ENCODE measurements at places on chromosomes 6 and 20.
A peak's percentile ranks its signal among the peaks of the same experiment; 100 is the strongest.

DNA sequence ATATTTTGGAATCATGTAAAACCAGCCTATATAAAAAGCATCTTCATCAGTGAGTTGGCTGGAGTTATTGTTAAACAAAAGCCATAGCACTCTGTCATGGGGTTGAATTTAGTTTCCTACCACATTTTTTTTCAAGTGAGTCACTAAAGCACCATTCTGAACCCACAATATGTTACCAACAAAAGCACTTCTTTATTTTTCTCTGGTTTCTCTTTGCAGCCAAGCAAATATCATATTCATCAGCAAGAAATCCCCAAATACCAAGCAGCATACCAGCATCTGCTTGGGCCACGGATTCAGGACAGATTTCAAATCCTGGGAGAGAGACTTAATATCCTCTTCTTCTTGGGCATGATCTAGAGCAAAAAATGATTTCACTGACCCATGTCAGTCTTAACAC, 441.4 kb downstream of the BCKDHB start:
- DNase-seq = no peak

DNA sequence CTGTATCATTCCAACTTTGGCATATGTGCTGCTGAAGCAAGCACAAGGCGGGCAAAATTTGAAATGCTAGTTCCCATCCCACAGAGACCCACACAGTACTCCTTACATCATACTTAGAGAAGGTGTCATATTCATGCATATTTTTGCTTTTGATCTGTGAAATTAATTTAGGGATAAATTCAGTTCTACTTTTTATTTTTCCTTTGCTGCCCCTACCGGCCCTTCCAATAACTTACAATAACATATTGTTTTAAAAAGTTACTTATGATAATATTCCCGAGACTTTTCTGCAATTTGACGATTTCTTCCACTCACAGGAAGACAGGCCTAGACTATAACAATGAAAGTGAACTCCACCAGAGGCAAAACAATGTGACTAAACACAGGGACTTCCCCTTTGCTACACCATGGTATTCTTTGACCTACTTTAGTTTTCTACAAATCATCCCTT, 35.0 kb downstream of the SESN1 start:
- DNase-seq = no peak

DNA sequence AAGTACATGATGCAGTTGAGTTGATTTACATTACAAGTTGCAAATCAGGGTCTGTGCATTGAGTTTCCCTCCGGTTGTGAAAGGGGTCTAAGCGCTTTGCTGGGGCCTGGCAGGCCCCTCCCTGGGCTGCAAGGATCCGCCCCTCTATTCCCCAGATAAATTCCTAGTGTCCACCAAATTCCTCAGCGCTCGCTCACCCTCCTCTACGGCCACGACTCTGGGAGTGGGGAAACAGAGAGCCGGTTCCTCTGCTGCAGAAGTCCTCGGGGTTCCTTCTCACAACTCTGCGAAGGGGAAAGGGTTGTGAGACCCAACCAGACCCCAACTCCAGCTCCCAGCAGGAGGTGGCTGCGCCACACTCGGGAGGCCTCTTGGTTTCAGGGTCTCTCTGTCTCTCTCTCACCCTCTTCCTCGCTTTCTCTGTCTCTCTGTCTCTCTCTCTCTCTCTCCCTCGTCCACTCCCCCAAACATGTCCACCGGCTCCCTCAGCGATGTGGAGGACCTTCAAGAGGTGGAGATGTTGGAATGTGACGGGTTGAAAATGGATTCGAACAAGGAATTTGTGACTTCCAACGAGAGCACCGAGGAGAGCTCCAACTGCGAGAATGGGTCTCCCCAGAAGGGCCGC, at the start of gene TCF21:
TSS of gene TCF21 (plus strand) at position 185 of the 628 bp plus-strand sequence. CDS start at position 470, 285 bp downstream.
- peak; percentile 61 for DNase-seq

DNA sequence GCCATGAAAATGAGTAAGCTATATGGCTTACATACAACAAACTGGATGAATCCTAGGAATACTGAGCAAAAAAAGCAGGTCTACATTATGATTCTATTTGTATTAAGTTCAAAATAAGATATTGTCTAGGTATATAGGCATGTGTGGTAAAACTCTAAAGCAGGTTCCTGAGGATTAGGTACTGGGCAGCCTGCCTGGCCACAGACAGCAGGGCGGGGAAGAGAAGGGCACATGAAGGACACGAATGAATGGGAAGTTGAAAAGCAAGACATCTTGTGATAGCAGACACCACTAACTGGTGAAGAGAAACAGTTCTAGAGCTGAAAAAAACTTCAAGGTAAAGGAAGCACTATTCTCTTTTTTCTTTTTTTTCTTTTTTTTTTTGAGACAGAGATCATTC, 72.6 kb upstream of the SLC4A11 start:
- DNase-seq = no peak

- DNase-seq = no peak
Measured at GRCh38 chr20:13700761-13701160, 62.0 kb upstream of the TASP1 start.

- DNase-seq = no peak
Measured at GRCh38 chr6:40819182-40819834, 219.7 kb downstream of the UNC5CL start.

DNA sequence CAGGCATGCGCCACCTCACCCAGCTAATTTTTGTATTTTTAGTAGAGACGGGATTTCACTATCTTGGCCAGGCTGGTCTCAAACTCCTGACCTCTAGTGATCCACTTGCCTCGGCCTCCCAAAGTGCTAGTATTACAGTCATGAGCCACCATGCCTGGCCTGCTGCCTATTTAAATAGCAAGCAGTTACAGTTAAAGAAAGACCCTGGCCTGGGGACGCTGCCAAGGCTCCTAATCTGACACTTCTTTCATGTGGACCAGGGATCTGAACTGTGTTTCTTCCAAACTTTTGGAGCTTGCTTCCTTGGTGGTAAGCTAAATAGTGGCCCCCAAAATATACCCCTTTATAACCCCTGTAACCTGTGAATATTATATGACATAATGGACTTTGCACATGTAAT, 15.3 kb downstream of the PPARD start:
- no peak for DNase-seq

DNA sequence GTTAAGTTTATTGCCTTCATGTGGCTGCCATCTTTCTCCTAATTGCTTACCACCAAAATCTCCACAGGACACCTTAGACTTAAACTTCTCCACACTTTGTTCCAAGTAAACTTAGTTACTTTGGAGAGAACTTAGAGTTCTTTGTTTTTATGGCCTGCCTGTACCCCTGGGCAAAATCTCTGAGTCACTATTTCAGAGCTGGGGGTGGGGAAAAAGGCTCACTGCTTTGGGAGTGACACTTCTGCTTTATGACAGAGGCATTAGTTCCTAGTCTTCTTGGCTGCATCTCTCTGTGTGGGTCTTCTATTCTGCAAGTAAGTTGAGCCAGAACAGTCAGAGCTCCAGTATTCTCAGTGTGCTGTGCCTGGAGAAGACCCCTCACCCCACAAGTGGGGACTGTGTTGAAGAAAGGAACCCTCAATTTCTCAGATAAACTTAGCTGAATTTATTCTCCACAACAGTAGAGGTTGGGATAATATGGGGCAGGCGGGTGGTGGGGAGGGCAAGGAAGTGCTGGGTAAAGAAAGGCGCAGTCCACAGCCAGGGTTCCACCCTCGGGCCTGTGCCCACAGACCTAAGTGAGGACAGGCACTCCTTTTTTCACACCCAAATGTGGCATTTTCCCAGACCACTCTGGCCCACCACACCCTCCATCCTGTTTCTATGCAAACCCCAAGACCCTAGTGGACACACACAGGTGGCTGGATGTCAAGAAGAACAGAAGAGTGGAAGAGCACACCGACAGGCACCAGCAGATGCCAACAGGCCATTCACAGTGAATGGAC, 636.6 kb upstream of the MAN1A1 start:
- DNase-seq = no peak

DNA sequence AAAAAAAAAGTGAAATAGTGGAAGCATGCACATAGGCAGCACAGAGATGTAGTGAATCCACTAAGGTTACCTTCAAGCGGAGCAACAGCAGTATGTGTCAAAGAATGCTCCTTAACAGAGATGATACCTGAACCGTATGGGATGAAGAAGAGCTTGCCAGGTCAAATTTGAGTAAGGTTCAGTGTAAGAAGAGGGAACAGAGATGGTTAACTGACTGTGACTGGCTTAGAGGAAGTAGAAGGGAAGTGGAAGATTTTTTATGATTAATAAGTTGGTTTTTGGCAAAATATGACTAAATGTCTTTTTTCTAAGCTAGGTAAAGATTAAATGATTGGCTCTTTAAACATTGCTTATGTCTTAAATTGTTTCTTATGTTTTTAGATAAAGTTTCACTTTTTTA, 52.6 kb upstream of the C20orf144 start:
- DNase-seq = no peak

GRCh38 chr6:143323729-143324470, 126.6 kb downstream of the ADAT2 start:
- no peak for DNase-seq

GRCh38 chr20:49447946-49448809, 34.3 kb downstream of the KCNB1 start:
- no peak for DNase-seq

DNA sequence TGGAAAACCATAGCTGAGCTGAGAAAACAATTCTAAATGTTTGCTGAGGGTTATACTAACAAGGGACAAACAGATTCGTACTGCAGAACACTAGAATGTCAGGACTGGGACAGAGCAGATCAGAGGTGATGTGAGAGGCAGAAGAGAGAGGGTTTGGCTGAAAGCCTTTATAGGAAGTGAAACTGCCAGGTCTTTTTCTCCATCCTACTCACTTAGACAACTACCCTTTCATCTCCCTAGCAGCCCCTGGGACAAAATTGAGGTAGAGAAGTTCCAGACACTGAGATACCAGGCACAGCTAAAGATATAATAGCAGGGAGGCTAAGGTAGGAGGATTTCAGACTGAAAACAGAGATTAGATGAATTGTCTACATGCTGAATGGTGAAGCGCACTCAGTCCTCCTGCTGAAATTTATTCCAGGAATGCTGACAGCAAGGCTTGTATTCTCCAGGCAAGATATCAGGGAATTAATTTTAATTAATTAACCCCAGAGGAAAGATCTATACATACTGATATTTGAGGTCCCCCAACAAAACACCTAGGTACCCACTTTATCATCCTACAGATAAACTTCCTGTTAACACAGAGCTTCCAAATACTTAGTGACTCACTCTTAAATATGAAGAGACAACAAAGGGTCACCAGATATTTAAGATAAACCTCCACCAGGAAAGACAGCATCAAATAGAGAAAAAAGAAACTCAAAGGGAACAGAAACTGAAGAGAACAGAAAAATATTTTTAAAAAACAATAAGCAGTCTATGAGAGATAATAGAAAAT, 12.6 kb upstream of the EIF2S2 start:
- no peak for DNase-seq

DNA sequence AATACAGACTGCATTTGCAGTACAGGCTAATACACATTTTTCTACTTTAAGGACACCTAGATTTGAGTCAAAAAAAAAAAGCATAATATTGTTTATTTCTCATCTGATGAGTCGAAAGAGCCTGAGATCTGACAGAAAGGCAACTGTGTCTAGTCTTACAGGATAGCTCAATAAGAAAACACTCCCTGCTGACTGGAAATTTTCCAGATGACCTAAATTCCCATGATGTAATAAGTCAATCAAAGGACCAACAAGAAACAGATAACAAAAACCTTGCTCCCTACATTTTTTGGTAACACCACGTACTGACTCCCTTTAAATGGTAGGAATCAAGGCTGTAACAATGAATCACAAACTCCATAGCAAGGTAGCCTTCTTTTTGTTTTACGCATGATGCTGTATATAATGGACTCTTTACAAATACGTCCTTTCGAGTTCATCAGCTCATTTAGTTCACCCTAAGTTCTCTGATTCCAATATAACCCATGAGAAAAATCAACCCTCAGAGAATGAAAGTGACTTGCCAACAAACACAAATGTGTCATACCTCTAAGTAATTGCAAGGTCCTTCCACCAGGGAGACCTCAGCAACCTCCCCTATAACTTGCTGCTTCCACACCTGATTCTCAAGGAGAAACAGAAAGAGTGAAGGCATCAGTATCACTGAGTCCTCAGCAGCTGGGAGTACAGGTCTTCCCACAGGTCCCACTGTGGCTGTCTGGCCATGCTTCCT, 12.1 kb downstream of the TBX18 start:
- no peak for DNase-seq

GRCh38 chr6:135162678-135163439, 18.2 kb upstream of the MYB start:
- peak; percentile 68 for DNase-seq

DNA sequence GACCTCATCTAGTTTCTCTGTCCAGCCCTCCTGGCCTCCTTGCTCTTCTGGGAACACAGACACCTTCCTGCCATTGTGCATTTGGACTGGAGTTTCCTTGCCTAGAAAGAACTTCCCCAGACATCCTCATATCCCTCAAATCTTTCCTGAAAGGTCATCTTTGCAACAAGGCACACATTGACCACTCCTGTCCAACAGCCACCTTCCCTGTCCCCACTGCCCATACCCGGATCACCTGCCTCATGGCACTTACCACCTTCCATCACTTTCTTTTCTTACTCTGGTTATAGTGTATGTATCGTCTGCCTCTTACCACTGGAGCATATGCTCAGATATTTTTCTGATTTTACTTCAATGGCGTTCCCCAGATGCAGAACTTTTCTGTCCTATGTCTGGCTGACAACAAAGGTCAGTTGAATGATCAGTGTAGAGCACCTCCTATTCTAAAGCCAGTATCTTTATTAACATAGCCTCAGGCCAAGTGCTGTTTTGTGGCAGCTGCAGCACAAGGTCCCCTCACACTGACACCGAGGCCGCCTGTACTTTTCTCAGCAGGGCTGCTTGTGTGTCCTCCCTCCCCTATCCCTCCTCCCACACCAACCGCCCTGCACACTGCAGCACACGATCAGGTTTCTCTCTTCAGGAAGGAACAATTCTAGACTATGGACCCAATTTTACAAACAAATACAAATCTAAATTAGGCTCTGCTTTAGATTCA, 4.1 kb downstream of the HLA-C start:
- DNase-seq = no peak

DNA sequence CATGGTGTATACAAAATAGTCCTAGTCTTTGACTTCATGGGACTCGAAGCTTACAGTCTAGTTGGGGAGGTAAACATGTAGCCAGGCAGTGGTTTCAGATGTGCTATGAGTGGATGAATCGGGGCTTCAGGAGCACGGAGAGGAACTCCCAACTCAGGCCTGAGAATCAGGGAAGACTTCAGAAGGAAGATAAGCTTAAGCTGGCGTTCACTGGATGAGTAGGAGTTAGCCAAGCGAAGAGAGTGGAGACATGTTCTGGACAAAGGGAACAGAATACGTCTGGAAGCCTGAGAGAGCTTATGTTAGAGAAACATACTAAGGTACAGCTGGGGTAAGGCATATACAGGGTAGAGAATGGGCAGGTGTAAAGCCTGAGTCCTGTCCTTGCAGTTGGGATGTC, 8.8 kb downstream of the CARMIL1 start:
- DNase-seq = no peak

GRCh38 chr6:53627391-53628218, 38.0 kb downstream of the KLHL31 start:
- DNase-seq = no peak

DNA sequence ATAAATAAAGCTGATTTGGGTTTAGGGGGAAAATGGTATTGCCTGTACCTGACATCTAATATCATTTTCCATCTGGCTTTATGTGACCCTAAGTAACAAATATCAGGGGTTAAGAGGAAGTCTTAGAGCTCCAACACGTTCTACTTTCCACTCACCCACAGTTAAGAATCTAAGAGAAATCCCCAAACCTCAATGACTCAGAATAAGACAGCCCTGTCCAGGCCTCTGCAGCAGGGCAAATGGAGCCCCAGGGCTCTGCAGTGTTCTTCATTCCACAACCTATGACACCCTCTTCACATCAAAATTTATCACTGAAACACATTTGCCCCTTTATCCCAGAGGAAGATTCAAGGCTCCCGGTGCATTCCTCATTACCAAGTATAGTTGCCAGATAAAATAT, 20.3 kb upstream of the TENT5A start:
- DNase-seq = no peak

Measured in nephron progenitor cell (in vitro differentiated cells).